Prostate gland (tissue), 2 donors: ENCODE measurements at places on chromosomes 13 and 19.

GRCh38 chr13:106527826-106528225, 7.6 kb downstream of the EFNB2 start:
- no peak for DNase-seq

- no peak for DNase-seq
Measured at GRCh38 chr19:1474011-1474764, 4.8 kb downstream of the C19orf25 start.

DNA sequence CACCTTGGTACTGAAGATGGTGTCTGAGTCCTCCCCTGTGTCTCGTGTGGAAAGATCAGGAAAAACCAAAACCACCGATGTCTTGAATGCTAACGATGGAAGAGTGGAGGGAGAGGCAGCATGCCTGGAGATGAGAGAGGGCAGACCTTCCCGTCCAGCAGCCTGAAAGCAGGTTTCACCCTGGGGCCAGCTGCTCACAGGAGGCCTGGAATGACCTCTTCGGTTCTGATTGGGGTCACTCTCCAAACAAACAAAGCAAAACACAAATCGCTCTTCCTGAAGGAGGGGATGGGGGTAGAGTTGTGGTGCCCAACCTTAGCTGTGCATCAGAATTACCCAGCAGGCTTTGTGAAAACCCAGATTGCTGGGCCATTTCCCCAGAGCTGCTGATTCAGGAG, 142.3 kb upstream of the SOX1 start:
- DNase-seq, result no peak

DNA sequence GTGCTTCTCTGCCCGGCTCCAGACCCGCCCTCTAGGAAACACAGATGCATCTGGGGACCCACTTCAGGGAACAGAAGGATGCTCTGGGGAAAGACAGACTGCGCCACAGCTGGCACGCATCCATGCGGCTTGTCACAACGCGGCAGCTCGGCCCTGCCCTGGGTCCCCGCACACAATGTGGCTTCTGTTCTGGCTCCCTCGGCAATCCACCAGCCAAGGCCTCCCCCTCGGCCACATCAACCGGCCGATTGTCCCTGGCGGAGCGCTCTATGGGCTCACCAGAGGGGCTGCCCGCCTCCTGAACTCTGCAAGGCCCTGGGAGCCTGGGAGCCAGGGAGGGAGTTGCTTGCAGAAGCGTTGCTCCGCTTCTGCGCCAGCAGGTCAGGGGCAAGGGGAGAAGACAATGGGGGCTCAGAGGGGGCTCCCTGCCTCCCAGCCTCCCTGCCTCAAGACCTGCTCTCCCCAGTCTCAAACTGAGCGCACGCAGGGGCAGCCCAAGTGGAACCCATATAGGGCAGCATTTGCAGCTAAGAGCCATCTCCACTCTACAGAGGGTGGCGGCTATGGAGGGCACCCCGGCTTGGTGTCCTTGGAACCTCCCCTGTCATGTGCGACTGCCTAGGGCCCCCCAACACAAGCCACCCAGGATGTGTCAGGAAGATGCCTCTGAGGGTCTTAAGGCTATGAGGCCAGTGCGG, 37.9 kb downstream of the MLLT1 start:
- peak; percentile 50 for DNase-seq

DNA sequence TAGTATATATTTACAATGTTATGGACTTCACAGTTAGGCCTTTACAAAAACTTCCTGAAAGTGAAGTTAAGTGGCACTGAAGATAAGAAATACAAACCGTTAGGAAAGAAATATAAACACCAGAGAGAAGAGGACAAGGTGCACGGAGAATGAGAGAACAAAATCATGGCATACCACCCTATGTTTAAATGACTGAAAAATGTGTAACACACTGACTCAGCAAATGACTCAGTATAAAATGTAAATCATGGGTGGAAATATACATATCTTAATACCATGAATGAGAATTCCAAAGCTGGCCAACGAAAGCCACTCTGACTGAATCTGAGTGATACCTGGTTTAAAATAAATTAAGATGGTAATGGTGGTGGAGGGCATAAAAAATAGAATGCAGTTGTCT, 260.8 kb downstream of the DNAJC15 start:
- no peak for DNase-seq

GRCh38 chr19:44939668-44940067, 2.4 kb upstream of the APOC4 start:
- no peak for DNase-seq

GRCh38 chr13:74289861-74290773, 155.9 kb upstream of the KLF12 start:
- peak; percentile 38 for DNase-seq

- no peak for DNase-seq
Measured at GRCh38 chr19:31938675-31939074, 406.7 kb upstream of the ZNF507 start.

DNA sequence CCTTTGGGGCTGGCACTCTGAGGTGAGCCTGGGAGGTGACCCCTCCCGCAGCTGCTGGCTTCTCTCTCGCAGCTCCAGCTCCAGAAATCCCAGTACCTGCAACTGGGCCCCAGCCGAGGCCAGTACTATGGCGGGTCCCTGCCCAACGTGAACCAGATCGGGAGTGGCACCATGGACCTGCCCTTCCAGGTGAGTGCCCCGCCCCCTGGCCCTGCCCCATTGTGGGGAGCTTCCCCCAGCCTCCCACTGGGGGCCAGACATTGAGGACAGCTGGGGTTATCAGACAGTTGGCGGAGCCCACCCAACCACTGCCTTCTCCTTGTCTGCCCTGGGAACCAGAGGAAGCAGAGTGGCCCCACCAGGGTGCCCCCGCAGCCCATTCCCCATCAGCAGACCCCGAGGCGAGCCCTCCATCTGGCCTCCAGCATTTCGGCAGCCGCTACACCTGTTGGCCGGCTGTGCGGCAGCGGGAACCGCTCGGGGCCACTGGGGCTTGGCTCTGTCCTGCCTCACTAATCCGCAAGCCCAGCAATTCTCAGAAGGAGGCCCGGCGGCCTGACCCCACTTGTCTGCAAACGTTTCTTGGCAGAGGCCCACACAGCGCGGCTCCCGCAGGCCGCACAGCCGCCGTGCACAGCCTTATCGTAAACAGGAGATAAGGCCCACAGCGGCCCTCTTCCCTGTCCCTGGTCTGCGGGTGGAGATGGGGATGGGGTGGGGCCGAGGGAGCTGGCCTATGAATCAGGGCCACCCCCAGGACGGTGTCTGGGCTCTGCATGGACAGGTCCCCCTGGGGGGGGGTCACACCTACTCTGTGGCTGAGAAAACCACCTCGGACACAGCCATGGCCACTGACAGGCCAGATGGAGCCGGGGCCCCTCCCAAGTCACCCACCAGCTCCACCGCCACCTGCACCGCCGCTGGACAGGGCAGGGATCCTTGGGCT, 48.0 kb downstream of the COMP start:
- peak; percentile 43 for DNase-seq

- no peak for DNase-seq
Measured at GRCh38 chr19:7088999-7089398, 19.5 kb downstream of the ZNF557 start.

- DNase-seq, result no peak
Measured at GRCh38 chr13:63460462-63461090, 2044.9 kb upstream of the PCDH20 start.

- DNase-seq, result no peak
Measured at GRCh38 chr19:18484992-18485391, 36.9 kb downstream of the ELL start.

DNA sequence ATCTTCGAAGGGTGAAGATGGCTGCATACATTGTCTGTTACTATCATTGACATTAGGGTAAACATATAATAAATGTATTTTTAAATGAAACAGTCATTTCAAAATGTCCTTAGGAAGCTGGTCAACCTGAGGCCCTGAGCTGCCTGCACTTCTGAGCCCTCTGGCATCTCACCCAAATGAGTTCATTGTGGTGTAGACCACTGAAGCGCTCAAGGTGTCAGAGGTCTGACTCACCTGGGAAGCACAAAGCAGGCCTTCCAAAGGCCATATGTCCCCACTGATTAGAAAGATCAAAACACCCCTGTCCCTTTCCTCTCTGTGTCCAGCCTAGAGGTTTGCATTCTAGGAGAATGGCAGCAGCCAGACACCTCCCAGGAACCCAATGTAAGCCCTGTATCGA, 59.6 kb downstream of the COL4A2 start:
- no peak for DNase-seq

DNA sequence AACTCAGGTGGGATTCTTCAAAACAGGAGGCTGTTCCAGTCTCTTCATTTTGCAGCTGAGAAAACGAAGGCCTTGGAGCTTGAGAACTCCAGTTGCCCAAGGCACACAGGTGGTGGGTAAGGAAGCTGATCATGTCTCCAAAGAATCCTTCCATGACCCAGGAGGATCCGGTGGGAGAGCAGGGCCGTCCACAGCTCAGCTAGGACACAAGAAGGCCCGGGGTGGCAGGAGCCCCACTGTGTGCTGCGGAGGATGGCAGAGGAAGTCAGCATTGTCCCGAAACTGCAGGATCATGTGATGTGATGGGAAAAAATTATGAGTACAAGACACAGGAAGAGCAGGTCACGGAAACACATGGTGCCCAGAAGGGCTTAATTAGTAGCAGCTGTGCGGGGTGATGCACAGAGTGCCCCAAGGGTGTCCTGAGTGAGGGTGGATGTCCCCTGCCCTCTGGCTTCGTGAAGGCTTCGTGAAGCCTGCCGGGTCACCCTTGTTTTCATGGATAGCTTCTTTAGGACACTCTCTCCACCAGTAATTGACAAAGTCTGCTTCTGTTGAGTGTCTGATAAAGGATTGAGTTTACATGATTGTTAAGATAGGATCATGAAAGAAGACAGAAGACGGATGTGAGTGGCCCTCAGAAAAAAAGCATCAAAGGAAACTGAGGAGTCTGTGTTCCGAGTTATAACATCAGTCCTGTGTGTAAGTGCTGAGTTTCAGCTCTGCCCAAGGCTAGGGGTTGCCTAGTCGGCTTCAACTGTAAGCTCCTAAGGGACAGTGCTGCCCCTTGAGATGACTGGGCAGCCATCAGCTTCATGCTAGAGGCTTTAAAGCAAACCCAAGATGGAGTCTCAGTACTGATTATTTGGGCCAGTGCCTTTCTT, 33.8 kb upstream of the SACS start:
- DNase-seq, result no peak

DNA sequence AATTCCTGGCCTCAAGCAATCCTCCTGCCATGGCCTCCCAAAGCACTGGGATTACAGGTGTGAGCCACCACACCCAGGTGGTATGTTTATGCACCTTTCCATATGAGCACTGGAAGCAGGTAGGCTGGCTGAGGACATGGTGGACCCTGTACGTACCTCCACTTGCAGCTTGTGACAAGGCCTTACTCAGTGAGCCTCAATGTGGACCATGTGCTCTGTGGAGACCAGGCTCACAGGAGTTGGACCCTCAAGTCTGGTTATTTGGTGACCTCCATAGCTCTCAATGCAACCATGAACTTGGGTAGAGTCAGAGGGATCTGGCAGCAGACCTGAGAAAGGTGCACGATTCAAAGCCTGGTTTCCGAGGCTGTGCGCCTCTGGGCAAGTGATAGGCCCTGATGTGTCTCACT, 5.5 kb downstream of the ACP4 start:
- DNase-seq, result no peak

DNA sequence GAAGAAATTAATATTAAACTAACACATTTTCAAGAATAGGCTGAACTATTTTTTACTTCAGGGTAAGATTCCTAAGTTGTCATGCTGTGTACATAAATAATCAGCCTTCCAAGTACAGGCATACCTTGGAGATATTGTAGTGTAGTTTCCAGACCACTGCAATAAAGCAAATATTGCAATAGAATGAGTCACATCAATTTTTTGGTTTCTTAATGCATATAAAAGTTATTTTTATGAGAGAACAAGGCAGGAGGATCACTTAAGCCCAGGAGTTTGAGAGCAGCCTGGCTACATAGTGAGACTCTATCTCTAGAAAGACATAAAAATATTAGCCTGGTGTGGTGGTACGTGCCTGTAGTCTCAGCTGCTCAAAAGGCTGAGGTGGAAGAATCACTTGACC, 511.5 kb downstream of the UQCRFS1 start:
- no peak for DNase-seq

DNA sequence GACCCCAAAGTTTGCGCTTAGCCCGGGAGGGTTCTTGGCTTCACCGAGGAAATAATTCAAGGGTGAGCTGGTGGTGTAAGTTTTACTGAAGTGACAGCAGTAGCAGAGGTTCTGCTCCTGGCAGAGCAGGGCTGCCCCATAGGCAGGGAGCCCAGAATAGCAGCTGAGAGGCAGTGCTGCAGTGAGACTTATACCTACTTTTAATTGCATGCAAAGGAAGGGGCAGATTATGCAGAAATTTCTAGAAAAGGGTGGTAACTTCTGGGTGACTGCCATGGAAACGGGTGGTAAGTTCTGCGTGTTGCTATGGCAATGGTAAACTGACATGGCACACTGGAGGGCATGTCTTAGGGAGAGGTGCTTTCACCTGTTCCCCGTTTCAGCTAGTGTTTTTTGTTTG, 17.5 kb upstream of the CAMSAP3 start:
- DNase-seq, result no peak

DNA sequence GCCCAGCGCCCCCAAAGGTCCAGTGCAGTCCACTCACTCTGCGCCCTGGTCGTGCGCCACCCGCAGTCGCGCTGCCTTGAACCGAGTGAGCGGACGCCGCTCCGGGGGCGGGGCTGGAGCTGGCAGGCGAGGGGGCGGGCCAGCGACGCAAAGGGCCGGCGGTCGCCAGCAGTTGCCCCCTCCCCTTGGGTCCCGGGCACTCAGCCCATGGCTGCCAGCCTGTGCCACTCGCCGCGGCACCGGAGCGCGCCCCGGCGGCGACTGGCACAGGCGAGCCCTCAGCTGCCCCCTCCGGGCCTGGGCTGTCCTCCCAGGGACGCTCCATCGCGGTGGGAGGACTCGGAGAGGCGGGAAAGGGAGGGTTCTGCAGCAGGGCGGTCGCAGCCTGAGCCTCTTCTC, at the start of gene S1PR5:
Gene S1PR5 (minus strand): TSS at position 87 of the 399 bp plus-strand sequence. CDS start 2,436 bp downstream, outside the sequence.
- no peak for DNase-seq

DNA sequence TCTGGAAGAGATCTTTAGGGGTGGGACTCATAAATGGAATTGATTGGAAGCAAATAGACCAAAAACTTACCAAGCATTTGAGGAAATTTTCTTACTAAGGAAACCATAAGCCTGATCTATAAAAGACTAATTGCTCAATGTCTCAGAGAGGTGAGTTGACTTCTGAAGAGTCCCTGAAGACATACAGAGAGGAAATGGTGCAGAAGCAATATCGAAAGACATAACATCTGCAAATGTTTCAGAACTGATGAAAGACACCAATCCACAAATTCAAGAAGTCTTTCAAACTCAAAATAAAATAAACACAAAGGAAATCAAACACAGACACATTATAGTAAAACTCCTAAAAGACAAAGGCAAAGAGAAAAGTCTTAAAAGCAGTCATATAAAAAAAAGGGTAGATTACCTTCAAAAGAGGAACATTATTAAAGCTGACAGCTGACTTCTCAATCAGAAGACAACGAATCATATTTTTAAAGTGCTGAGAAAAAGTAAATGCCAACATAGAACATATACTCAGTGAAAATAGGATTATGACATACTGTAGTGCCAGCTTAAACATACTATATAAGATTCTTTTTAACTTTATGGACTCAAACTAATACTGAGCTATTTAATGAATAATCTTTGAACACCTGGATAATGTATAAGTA, 45.4 kb upstream of the CALM3 start:
- no peak for DNase-seq

- no peak for DNase-seq
Measured at GRCh38 chr13:53121131-53121773, 92.6 kb downstream of the OLFM4 start.
